ENCODE measurements at places on chromosomes 5 and 9. TPM values are rescaled to one million over a fixed set of nuclear protein-coding genes. Genes with fewer than 3 reads are reported as not detected.
A peak's percentile ranks its signal among the peaks of the same experiment; 100 is the strongest.

FAM78A gene
- 102 TPM for total RNA-seq

DNA sequence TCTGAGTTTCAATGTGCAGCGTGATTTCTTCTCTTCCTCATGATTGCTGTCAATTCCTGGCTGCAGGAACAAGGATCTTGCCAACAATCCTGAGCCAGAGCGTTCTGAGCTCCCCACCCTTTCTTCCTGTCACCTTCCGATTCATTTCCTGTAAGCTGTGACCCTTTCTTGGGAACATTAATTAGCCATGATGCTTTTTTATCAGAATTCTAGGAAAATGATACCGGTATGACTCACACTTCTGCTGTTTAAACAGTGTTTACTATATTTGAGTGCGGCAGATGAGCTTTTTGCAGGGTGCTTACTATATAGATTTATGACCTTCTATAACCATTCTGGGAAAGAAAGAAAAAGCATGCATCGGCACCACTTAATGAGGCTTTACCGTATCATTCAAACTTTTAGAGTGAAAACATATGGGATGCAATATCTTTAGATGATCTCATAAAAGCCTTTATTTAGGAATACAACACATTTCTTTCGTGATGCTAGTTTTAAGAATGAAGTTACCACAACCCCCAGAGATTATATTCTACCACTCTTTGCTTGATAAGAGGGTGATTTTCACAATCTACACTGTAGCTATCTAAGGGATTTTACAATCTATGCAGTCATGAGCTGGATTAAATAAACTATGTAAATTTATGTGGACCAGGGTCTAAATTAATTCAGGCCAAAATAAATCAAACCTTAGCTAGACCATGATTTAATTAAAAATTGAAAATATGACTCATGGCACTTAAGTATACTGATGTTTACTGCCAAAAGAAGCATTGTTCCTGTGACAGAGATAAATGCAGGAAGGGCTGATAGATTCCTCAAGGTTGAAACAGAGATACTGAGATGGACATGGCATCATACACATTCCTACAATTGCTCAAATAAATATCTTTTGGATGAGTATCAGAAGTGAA, 38.0 kb upstream of the OSMR start:
- H3K4me1 ChIP-seq: no peaks in the 10 kb centered on the region
- peaks cover 15% of the 10 kb centered on the region for H3K27me3 ChIP-seq
- no peak overlapping the region for H3K4me3 ChIP-seq
- H3K36me3 ChIP-seq: no peaks in the 10 kb centered on the region

SPATA31C1 gene
- not detected for total RNA-seq

DNA sequence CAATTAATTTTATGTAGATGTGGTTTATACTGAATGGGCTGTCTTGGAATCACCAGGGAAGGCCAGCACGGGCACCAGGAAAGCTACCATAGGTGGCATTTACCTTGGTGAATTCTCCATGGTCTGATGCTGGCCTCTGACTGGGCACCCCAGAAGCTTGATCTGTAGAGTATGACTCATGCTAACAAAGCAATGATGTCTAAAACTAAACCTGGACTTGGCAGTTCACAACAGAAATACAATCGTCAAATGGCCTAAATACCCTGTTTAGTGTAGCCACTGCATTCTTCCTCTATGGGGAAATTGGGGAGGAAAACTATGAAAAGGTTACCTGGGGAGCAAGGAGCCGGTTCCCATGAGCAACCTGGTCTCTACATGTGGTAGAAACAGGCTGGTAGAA, 98.0 kb downstream of the ATPSCKMT start:
- H3K27me3 ChIP-seq: peaks cover 5% of the 10 kb centered on the region
- no peak for DNase-seq
- H3K4me1 ChIP-seq: no peaks in the 10 kb centered on the region
- H3K36me3 ChIP-seq: no peaks in the 10 kb centered on the region

DNA sequence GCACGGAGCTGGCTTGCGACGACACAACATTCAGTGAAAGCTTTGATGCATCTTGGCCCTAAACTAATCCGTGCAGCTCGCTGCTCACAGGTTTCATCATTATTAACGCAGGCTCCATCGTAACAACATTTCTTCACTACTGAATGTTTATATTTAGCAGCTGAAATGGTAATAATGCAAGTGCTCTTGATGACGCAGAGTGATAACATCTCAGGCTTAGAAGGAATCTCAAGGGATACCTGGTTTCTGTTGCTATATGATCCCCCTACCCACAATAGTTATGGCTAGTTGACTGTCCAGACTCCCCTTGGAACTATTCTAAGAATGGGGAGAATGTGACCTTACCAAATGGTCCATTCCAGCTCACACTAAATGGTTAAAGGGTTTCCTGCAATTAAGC, 36.2 kb downstream of the C5 start:
- no peak overlapping the region for H3K4me3 ChIP-seq

- H3K4me1 ChIP-seq: no peaks in the 10 kb centered on the region
- no peaks in the 10 kb centered on the region for H3K27me3 ChIP-seq
- no peaks in the 10 kb centered on the region for H3K36me3 ChIP-seq
- no peak overlapping the region for H3K27ac ChIP-seq
- no peak overlapping the region for H3K4me3 ChIP-seq
Measured at GRCh38 chr5:145867806-145868205, 5.0 kb downstream of the GRXCR2 start.

CLINT1 gene
- total RNA-seq: 70.1 TPM

- no peaks in the 10 kb centered on the region for H3K36me3 ChIP-seq
- no peak overlapping the region for H3K4me3 ChIP-seq
- no peak overlapping the region for H3K27ac ChIP-seq
- DNase-seq: no peak
- H3K27me3 ChIP-seq: peaks cover 22% of the 10 kb centered on the region
Measured at GRCh38 chr9:97767891-97768290, 70.8 kb upstream of the XPA start.

GRCh38 chr5:89260254-89260653, 377.3 kb upstream of the MEF2C start:
- H3K27me3 ChIP-seq: no peaks in the 10 kb centered on the region
- no peak overlapping the region for H3K4me3 ChIP-seq
- no peaks in the 10 kb centered on the region for H3K36me3 ChIP-seq

- no peaks in the 10 kb centered on the region for H3K27me3 ChIP-seq
- no peak overlapping the region for H3K4me3 ChIP-seq
- no peaks in the 10 kb centered on the region for H3K4me1 ChIP-seq
- H3K27ac ChIP-seq: no peak overlapping the region
- no peaks in the 10 kb centered on the region for H3K36me3 ChIP-seq
Measured at GRCh38 chr5:51326844-51327243, 56.4 kb upstream of the ISL1 start.

- no peak overlapping the region for H3K4me3 ChIP-seq
- H3K27ac ChIP-seq: no peak overlapping the region
- no peak for DNase-seq
Measured at GRCh38 chr5:103804711-103805110, 242.1 kb upstream of the NUDT12 start.

GRCh38 chr5:59177644-59178043, 594.8 kb downstream of the RAB3C start:
- H3K36me3 ChIP-seq: no peaks in the 10 kb centered on the region
- no peak overlapping the region for H3K4me3 ChIP-seq
- H3K27me3 ChIP-seq: peaks cover 10% of the 10 kb centered on the region
- DNase-seq: no peak
- H3K27ac ChIP-seq: peak overlapping the region; percentile 79

DNA sequence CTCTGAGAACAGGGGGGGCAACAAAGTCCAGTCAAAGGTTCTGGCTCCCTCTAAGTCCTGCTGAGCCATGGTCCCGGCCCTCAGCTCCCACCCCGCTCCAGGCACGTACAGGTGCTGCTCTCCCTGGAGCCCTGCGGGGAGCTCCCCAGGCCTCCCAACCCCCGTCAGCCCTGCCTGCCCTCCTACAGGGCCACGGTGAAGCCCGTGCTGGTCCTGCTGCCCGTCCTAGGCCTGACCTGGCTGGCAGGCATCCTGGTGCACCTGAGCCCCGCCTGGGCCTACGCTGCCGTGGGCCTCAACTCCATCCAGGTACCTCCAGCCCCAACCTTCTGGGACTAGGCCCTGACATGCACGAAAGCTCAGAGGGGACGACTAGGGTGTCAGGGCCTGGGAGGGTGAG, 20.1 kb downstream of the ADGRD2 start:
- no peaks in the 10 kb centered on the region for H3K4me1 ChIP-seq
- no peak overlapping the region for H3K27ac ChIP-seq
- no peak for DNase-seq
- no peaks in the 10 kb centered on the region for H3K36me3 ChIP-seq

- no peak overlapping the region for H3K4me3 ChIP-seq
- peaks cover 9% of the 10 kb centered on the region for H3K4me1 ChIP-seq
- DNase-seq: no peak
- no peak overlapping the region for H3K27ac ChIP-seq
Measured at GRCh38 chr5:181108578-181109165, 22.3 kb downstream of the OR2V1 start.

HRCT1 gene
- total RNA-seq: not detected

ALDOB gene
- not detected for total RNA-seq

DNA sequence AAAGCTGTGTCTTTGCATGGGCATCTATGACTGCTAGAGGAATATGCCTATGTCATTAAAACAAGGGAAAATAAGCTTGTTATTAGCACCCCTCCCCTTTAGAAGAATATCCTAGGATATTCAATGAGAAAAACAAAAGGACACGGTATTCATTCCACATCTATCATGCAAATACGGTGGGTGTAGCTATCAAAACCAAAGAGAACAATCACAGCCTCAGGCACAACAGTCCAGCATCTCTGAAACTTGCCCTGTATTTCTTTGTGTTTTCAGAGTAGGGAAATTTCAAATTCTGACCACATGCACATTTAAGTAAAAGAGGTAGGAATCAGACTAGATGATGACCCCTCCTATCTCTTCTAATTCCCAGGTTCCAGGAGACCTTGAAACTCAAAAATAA, 209.9 kb downstream of the EFNA5 start:
- H3K36me3 ChIP-seq: no peaks in the 10 kb centered on the region
- no peak overlapping the region for H3K27ac ChIP-seq
- peaks cover 11% of the 10 kb centered on the region for H3K27me3 ChIP-seq
- no peaks in the 10 kb centered on the region for H3K4me1 ChIP-seq
- DNase-seq: no peak
- H3K4me3 ChIP-seq: no peak overlapping the region

DNA sequence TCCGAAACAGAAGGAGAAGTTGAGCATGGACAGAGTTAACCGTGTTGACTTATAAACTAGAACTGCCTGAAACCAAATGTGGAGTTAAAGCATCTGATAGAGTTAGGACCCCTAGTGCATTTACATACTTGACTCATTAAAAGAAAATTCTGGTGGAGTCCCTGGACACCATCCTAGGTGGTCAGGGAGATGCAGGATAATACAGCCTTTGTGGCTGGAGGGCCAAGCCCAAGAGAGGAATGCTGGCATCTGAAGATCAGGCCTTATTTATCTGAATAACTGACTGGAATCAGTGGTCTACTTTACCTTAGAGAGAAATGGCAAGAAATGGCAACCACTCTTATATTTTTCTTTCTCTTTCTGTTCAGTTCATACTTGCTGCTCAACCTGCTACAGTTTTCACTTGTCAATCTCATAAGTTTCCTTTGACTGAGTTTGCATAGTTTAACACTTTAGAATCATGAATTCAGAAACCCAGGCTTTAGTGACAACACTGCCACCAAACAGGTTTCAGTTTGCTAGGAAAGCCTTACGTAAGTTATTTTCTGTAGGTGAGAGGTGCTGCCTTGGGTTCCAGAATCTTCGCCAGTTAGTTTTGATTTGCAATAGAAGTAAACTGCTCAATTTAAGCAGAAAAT, 10.2 kb downstream of the CMYA5 start:
- DNase-seq: no peak
- peaks cover 2% of the 10 kb centered on the region for H3K36me3 ChIP-seq
- H3K27ac ChIP-seq: peak overlapping the region; percentile 53
- no peaks in the 10 kb centered on the region for H3K27me3 ChIP-seq
- peaks cover 11% of the 10 kb centered on the region for H3K4me1 ChIP-seq
- H3K4me3 ChIP-seq: peak overlapping the region; percentile 38

MOB3B gene
- total RNA-seq: 3.2 TPM

MEGF10 gene
- not detected for total RNA-seq

DNA sequence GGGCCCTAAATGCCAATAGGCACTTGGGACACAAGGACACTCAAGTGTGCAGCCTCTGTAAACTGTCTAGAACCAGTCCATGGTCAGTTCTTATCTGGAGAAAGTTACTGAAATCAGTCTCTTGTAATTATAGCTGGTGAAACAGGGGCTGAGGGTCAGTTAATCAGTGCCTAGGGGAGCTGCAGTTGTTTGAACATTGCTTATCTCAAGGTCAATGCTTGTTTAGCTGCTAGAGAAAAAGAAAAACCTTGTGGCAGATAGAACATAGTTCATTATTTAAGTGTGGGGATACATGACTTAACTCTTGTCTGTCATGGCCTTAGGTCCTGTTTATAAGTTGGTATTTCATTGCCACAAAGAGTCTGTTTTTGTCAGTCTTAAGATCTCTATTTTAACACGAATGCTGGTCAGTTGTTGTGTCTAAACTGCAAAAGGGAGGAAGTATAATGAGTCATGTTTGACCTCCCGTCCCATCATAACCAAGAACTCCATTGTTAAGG, 108.0 kb downstream of the STARD4 start:
- no peak overlapping the region for H3K4me3 ChIP-seq
- no peak overlapping the region for H3K27ac ChIP-seq
- H3K4me1 ChIP-seq: no peaks in the 10 kb centered on the region

DNA sequence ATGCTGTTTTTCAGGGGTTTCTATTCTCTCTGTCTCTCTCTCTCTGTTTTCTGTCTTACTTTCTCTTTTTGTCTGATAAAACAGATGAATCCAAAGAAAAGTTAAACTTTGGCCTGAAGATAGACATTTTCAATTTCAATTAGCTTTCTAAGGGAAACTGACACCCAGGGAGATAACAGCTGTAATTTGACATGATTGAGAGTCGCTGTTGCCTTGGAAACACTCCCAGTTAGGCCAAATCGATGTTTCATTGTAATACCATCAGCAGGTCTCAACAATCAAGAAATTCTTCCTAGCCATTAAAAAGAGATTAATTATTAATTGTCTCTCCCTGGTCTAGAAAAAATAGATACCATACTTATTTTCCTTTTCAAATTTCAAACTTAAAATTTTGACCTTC, 53.0 kb downstream of the ENTREP1 start:
- H3K27me3 ChIP-seq: no peaks in the 10 kb centered on the region
- DNase-seq: no peak
- no peak overlapping the region for H3K27ac ChIP-seq
- no peaks in the 10 kb centered on the region for H3K4me1 ChIP-seq
- no peak overlapping the region for H3K4me3 ChIP-seq

SNCAIP gene
- total RNA-seq: not detected

PCA3 gene
- not detected for total RNA-seq

DNA sequence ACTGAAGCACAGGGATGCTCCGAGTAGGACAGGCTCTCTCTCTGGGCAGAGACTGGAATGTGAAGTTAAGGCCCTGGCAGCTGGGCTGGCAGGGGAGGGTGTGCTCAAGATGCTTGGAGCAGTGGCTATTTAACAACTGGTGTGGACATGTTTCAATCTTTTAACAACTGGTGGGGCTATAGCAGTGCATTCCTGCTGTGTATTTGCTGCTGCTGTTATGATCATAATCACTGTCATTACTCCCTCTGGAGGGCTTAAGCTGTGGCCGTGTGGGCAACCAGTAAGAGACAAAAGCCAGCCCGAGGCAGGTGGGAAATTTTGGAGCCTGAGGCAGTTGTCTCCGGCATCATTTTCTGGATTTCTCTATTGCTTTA, 33.3 kb upstream of the PTGS1 start:
- no peak overlapping the region for H3K4me3 ChIP-seq
- no peak for DNase-seq
- H3K4me1 ChIP-seq: no peaks in the 10 kb centered on the region
- H3K36me3 ChIP-seq: no peaks in the 10 kb centered on the region
- H3K27ac ChIP-seq: no peak overlapping the region

SPATA31A1 gene
- not detected for total RNA-seq

GRCh38 chr5:16582081-16582480, 34.7 kb downstream of the RETREG1 start:
- H3K27me3 ChIP-seq: no peaks in the 10 kb centered on the region
- H3K4me1 ChIP-seq: peaks cover 11% of the 10 kb centered on the region
- H3K36me3 ChIP-seq: peaks cover 28% of the 10 kb centered on the region
- no peak overlapping the region for H3K27ac ChIP-seq
- no peak for DNase-seq
- no peak overlapping the region for H3K4me3 ChIP-seq

All from activated naive CD8-positive, alpha-beta T cell treated with anti-CD3 and anti-CD28 coated beads, Interleukin-2, amount 10 ng/mL, durations not matched to agents 7 days and 5 days (primary cell).